Brain pericyte (primary cell): ENCODE measurements at places on chromosomes 7 and 10.

GRCh38 chr7:45921699-45922519 lies 837 bp upstream of the IGFBP3 start:
- no peak for DNase-seq

DNA sequence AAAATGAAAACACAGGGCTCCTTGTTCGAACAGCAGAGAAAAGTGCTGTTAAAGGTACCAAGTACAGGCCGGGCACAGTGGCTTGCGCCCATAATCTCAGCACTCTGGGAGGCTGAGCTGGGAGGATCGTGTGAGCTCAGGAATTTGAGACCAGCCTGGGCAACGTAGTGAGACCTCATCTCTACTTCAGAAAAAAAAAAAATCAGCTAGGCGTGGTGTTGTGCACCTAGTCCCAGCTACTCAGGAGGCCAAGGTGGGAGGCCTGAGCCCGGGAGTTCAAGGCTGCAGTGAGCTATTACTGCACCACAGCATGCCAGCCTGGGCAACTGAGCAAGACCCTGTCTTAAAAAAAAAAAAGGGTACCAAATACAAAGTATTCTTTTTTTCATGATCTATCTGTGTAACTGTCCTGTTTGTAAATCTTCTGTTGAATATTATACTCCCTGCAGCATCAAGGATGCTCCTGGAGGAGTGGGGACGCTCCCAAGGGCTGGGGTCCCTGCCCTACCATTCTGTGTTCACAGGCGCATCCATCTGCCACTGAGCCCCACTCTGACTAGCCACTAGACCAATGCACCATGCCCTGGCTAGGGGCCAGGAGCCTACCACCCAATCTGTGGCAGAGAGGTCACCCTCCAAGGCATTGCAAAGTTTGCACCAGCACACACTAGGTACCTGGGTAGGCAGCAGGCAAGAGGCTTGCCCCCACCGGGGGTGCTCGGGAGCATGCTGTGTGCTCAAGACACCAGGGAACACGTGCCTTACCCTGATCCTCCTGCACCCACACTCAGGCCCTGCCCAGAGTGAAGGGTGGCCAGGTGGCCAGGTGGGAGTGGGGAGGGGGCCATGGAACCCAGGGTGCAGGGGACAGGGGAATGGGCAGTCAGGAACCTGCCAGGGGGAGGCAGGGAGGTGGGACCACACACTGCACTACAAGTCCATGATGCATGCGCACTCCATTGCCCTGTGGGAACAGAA lies 67.3 kb upstream of the KMT2C start:
- DNase-seq = no peak

DNA sequence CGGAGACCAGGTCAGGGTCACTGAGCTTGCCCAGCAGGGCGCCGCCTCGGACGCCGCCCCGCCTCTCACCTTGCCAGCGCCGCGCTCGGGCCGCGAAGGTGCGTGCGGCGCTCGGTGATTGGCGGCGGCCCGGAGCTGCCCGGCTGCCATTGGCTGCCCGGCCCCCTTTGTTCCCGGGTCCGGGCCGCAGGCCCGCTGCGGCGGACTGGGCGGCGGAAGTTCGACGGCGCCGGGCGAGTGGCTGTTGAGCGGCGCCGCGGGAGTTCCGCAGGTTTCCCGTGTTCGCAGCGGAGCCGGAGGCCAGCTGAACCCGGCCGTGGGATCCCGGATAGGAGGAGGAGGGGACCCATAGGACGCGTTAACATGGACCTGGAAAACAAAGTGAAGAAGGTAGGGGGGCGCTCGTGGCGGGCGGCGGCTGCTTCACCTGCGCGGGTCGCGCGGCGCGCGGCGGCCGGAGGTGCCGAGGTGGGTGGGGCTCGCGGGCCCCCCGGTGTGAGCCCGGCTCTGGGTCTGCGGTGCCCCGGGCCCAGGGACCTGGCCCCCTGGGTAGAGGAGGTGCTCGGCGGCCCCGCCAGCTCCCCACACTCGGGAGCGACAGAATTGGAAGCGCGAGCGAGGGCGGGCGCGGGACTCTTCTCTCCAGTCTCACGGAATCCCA lies at the start of gene TES:
Gene TES (plus strand): TSS at position 195 of the 661 bp plus-strand sequence. CDS start 169 bp downstream, at position 364.
- DNase-seq = no peak

DNA sequence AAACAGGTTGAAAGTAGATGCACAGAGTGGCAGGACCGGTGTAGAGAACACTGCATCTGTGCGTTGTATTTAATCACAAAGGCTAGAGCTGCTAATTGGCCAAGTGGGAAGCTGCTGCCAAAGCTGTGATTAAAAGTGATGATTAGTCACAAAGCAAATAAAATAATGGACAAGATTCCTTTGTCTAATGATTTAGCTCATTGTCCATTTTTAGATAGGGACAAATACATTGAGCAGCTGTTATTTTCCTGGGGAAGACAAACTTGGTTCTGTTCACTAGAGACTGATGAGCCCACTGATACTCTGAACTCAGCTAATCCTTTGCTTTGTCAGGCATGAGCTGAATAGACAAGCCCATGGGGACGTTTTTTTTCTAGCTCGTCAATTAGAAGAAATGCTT lies 19.7 kb downstream of the UBE3C start:
- no peak for DNase-seq

GRCh38 chr7:7944619-7945282 lies 23.8 kb upstream of the GLCCI1 start:
- no peak for DNase-seq

GRCh38 chr7:117844678-117845077 lies 28.6 kb downstream of the CTTNBP2 start:
- DNase-seq = no peak

GRCh38 chr7:22117222-22117621 lies 171.5 kb upstream of the CDCA7L start:
- no peak for DNase-seq

DNA sequence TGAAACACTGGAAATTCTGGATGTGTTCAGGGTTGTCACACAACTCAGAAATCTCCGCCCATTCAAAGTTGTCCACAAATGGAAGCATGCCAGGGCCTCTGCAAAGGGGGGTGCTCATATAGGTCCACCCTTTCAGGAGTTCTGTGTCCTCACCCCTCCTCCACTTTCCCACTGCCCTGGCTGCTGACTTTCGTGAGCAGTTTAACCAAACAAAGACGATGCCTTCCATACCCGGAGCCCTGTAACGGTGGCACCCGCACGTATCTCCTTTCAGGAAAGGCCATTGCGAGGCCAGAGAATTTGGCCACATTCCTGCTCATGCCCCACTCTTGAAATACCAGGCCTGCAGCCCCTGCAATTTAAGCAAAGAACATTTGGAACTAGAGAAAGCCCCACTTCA lies 1.4 kb downstream of the CPXM2 start:
- DNase-seq = no peak

DNA sequence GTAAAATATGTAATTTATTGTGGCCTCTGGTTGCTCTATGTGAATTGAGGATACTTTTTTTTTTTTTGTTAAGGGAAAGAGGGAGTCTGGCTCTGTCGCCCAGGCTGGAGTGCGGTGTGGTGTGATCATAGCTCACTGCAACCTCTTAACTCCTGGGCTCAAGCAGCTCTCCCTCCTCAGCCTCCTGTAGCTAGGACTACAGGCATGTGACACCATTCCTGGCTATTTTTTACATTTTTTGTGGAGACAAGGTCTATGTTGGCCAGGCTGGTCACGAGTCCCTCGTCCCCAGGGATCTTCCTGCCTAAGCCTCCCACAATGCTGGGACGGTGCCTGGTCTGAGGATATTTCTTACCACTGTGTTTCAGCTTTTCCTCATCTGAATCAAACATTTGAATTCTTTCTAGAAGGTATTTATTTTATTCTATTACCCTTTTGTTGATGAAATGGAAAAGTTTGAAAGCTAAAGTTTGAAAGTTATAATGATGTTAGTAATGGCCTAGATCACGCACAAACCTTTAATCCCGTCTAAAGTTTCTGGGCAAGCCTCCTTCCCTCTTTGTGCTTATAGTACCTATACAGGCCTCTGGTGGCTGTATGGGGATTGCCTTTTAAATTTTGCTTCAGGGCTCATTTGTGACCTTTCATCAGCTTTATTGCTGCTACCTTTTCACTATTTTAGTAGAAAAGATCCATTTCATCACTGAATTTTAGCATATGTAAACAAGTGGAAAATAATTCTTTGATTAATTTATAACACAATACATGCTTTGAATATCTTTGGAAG lies 2.0 kb downstream of the IFRD1 start:
- no peak for DNase-seq

GRCh38 chr7:28630350-28630749 lies 218.0 kb downstream of the CREB5 start:
- DNase-seq = peak; percentile 6

DNA sequence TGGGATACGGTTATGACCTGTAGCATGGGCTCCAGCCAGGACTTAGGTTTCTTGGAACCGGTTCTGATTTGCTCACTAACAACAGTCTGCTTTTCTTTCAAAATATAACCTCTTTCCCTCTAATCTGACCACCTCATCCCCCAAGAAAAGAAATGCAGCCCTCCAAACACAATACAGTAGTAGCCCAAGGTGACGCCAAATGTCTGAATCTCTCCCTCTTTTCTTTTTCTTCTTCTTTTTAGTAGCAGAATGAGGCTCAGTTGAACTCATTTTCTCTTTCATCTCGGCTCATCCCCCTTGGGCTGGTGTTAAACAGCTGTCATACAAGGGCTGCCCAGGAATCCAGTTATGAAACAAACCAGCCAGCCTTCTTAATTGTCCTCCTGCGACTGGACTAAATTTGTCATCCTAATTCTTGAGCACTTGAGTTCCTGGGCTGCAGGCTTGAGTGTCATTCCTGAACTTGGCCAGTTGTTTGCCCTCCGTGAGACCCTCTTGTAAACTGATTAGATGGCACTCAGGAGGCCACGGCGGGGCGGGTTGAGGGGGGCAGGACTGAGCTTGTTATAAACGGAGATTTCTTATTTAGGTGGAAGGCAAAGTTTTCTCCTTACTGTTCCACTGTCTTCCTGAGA lies 94.8 kb downstream of the SORCS3 start:
- no peak for DNase-seq

- DNase-seq = no peak
These were observed 1227.8 kb upstream of the SORCS1 start for GRCh38 chr10:108392286-108392685.

GRCh38 chr10:94546901-94547185 lies 1.3 kb downstream of the HELLS start:
- DNase-seq = no peak

DNA sequence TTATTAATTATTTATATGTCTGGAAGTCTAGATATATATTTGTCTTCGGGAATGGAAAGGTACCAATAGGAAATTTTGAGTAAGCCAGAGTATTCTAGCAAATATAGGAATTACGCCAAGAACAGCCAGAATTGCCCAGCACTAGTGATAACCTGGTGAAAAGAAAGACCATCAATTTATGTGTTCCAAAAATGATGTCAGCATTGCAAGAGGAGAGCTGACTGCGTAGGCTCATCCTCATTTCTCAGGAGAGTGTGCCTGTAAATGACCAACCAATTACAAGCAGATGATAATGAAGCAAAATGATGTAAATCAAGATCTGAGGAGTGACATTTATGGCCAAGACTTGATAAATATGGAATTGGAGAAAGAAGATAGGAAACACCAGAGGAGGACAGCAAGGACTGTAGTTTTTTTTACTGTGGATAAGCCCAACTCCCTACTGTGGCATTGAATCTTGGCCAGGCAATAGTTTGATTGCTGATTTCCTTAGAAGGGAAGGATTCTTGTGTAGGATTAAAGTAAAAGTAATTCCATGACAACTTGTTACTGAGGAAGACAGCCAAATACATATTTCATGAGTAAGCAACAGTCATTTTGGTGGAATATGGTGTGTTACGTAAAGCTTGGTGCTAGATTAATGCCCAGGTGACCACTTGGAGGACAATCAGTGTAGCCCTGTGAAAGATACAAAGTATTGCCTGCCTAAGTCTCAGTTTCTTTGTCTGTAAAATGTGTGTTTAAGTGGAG lies 590.8 kb downstream of the AUTS2 start:
- DNase-seq = no peak

- no peak for DNase-seq
These were observed 13.0 kb upstream of the REPIN1 start for GRCh38 chr7:150355666-150356059.

DNA sequence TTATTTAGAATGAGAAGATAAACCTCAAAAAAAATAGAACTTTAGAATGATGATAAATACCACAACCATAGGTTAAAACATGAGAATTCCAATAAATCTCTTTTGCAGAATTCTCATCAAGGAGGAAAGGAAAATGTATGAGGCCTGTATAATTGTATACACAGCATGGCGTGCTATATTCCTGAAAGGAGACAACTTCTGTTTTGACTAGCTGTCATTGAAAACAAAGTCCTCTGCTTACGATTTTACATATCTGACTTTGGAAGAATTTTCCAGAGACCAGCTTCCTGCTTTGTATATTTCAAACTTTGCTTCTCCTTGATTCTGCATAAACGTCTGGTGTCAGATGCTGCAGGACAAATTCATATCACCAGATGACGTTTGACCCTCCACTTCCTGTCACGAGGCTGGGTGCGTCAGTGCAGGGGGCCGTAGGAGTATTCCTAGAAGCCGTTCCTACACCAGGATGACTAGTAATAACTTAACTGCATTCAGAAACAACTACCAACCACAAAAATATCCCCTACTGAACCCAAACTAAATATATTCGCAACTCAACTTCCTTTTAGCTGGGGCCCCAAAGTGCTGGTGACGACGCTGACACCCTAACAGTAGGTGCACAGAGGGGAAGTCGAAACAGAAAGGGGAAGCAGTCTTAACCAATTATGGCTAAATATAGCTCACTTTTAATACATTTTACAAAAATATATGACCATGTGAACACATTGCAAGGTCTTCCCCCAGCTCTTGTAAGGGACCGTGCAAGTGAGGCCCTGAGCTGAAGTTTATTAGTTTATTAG lies 178.6 kb upstream of the INHBA start:
- DNase-seq = no peak

DNA sequence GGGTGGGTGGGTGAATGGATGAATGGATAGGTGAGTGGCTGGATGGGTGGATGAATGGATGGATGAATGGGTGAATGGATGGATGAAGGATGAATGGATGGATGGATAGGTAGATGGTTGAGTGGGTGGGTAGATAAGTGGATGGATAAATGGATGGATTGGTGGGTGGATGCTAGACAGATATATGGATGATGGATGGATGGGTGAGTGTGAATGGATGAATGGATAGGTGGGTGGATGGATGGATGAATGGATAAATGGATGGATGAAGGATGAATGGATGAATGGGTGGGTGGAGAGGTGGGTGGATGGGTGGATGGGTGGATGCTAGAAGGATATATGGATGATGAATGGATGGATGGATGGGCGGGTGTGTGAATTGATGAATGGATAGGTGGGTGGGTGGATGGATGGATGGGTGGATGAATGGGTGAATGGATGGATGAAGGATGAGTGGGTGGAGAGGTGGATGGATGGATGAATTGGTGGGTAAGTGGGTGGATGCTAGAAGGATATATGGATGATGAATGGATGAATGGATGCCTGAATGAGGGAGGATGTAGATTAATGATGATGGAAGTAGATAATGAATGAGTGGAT lies 20.4 kb downstream of the ELFN1 start:
- no peak for DNase-seq

DNA sequence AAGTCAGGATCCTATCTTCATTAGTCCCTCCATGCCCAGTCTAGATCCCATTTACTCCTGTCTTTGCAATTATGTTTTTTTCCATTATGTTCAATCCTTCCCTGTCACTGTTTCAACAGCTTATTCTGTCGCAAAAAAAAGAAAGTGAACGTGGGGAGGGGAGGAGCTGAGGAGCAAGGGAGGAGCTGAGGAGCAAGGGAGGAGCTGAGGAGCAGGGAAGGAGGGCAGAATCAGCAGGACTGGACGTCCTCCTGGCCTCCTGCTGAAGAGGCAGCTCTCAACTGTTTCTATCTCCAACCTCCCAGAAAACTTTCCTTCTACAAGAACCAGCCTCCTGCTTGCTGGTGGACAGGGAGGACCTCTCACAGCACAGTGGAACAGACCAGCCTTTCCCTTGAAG lies 26.0 kb downstream of the LARP4B start:
- DNase-seq = no peak

GRCh38 chr10:110425684-110426293 lies 71.9 kb upstream of the DUSP5 start:
- peak; percentile 55 for DNase-seq
